ENCODE measurements at places on chromosomes 11 and 22.

DNA sequence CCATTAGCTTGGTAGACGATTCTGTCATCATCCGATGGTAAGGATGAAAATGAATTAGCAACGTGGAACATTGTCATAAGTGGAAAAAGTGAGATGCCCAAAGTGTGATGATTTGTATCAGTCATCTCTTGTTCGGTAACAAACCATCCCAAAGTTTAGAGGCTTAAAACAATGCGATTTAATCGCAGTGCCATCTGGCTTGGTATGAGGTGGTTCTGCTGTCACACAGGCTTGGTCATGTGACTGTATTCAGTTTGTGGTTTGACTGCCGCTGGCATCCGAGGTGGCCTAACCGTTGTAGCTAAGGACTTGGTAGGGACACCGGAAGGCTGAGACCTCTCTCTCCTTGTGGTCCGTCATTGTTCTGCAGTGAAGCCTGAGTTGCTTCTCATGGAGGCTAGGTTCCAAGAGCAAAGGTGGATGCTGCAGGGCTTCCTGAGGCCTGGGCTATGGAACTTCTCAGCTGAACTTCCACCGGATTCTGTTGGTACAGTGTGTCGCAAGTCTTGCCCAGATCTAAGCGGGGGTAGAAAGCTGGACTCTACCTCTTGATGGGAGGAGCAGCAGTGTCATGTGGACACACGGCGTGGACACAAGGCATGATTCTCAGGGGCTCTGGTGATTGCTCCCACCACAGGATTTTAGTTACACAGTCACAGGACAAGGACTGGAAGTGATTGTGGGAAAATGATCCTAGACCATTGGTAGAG lies 36.3 kb downstream of the BCR start:
- peak; percentile 43 for DNase-seq

- no peak for DNase-seq
These were observed 48.0 kb upstream of the CEP126 start for GRCh38 chr11:101866619-101867491.

DNA sequence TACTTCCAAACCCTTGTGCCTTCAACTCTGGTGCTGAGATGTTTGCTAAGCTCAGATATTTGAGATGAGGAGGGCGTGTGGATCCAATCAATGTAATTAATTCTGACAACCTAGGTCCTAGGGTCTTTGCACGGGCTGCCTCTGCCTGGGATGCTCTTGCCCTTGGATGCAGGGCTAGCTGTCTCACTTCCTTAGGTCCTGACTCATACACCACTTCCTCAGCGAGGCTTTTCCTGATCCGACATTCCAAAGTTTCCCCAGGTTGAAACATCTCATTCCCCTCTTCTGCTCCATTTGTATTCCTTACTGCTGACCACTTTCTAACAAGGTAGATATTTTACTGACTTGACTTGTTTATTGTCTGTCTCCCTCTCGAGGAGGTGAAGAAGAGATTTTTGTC lies 43.0 kb upstream of the NTM start:
- no peak for DNase-seq

DNA sequence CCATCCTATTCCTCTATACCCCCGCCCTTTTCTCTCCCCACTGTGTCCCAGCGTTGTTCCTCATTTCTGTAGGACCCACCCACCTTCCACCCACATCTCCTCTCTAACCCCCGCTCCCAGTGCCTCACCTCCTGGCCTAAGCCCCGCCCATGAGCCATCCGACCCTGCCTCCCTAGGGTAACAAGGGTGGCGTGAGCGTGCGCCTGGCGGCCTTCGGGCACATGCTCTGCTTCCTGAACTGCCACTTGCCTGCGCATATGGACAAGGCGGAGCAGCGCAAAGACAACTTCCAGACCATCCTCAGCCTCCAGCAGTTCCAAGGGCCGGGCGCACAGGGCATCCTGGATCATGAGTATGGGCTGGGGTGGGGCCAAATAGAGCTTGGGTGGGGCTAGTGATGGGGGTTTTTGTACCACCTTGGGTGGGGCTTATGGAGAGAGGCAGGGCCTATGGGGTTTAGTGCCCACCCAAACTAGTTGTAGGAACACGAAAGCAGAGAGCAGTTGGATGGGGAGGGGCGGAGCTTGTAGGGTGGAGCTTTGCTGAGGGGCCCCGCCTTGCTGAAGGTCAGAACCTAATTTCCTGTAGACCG lies 4.5 kb downstream of the INPP5J start:
- DNase-seq, result no peak

GRCh38 chr11:2265396-2265795 lies 5.0 kb downstream of the ASCL2 start:
- DNase-seq, result no peak

GRCh38 chr11:88103337-88104206 lies 71.7 kb downstream of the RAB38 start:
- peak; percentile 6 for DNase-seq

DNA sequence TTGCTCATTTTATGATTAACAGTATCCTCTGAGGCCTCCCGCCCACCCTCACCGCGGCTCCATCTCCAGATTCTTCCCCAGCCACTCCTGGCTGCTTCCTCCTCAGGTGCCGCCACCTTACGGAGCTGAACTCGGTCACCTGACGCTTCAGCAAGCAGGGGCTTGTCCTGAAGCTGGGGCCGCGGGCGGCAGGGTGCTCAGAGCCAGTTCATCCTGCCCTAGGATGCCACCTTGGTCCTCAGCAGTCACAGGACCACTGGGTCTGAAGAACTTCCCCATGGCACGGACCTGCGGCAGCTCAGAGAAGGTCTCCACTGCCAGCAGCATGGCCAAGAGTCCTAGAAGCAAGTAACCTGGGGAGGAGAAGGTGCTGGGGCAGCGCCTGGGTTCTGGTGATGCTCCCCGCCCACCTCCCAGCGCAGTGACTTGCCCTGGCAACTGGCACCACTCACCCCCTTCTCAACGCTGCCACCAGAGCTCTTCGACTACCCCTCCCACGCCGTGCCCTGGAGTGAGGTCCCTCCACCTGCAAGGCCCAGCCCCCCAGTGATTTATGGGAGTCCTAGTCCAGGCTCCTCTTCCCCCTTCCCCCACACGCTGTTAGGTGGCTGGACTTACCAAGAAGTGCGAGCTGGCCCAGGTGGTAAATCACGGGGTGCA lies 2.6 kb downstream of the KCNK7 start:
- no peak for DNase-seq

- peak; percentile 87 for DNase-seq
These were observed 13.6 kb downstream of the BCL9L start for GRCh38 chr11:118911880-118912741.

DNA sequence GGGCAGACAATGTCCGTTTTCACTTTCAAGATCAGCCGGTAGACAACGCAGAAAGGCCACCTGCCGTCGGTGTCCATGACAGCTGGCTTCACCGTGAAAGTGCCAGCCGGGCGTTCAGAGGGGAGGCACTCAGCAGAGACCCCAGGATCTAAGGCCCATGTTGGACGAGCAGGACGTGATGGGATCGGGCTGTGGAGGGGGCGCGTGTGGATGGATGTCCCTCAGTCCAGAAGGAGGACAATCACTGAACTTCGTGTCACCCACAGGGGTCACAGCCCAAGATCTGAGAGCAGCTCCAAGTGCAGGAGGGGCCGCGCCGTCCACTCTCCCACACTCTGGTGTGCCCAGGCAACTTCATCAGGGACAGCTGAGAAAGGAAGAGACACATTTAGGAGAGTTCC lies 164.4 kb downstream of the BRD1 start:
- DNase-seq, result no peak

DNA sequence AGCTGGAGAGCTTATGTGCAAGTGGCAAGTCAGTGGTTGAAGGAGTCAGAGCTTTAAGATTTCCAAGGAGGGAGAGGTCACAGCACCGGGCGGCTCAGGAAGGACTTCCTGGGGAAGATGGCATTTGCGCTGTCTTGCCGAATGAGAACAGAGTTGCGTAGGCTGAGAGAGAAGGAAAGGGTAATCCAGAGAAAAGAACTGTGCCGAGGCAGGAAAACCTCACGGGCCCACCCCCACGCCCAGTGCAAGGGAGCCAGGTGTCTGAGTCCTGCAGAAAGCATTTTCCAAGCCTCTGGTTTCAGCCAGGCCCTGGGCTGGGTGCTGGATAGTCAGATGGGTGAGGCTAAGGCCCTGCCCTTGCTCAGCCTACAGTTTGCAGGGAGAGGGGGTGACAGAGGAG lies 3.2 kb upstream of the AP1B1 start:
- DNase-seq, result no peak

- DNase-seq, result no peak
These were observed 9.5 kb downstream of the MFNG start for GRCh38 chr22:37476389-37477329.

DNA sequence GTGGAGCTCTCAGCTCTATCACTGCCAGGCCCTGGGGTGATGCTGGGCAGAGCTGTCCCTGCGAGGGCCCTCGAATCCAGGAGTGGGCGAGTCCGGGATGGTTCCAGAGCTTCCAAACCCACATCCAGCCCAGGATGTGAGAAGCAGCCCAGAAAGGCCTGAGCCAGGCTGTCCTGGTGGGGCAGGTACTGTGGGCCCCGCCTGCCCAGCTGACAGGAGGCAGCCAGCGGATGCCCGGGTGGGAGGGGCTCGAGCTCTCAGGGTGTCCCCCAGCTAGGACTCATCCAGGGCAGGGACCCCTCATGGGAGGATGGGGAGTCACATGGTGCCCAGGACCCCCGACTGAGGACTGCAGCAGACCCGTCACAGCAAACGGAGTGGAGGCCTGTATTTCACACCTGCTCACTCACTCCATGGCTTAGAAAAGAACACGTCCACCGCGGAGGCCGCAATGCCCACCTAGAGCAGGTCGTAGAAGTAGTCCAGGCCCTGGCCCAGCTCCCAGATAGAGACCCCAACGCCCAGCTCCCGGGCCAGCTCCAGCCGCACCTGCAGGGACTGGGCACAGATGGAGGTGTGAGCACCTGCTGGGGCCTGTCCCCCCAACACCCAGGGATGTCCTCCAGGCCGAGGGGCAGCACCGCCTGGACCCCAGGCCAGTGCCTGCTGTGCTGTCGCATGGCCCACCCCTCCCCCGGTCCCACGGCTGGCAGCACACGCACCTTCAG lies 26.9 kb downstream of the TSPAN4 start:
- DNase-seq, result no peak

DNA sequence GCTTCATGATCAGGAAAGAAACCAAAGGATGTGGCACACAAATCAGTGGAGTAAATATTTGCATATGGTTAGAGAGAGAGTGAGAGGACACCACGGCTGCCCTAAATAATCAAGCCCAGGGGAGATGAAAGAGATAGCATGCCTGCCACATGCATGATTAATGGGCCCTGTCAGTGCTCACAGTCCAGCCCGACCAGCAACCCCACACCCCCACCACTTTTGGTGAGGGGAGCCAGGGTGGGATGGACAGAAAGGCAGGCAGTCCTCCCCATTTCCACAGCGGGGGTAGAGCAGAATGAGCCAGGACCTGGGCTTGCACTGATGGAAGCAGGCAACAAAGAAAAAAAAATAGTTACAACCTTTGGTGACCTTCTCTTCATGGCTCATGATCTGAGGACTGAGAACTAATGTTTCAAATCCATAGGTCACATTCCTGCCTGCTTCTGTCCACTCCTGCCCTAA lies 545.0 kb downstream of the ETS1 start:
- DNase-seq, result no peak

DNA sequence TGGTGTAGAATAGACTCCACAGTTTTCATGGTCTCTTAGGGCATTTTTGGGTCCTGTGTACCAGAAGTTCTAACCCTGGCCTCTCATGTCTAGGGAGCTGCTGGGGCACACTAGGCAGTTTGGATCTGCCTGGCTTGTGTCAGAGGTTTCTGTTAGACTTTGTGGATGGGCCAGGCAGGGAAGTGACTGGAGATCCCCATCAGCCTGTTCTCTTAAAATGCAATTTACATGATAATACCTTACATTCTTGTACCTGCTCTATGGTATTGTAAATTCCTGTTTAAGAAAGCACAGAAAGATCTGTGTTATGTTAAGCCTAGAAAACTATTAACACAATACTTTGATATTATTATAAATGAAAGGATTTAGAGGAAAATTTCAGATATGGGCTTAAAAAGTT lies 104.0 kb downstream of the ARHGAP42 start:
- DNase-seq, result no peak

- no peak for DNase-seq
These were observed 2.9 kb downstream of the IZUMO1R start for GRCh38 chr11:94307101-94307791.

DNA sequence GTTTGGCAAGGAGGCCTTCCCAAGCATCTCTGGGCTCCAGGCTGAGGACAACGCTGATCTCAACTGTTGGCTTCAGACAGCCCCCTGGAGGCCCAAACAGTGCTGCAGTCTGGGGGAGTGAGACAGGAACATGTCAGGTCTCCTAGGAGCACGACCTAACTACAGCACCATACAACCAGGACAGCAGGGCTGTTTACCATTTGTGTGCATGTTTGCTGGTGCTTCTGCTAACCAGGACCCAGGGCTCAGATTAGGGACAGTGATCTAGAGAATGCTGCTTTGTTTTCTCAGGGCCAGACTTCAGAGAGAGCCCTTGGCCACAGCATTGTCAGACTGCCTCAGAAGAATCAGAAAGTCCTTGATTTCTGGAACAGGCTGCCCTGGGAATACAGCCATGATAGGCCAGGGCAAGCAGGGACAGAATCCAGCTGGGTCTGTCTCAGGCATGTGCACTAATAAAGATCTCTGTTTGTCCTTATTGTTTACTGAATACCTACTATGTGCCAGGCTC lies 126.5 kb downstream of the VPREB1 start:
- no peak for DNase-seq

GRCh38 chr11:75152090-75152489 lies 1.2 kb downstream of the SLCO2B1 start:
- DNase-seq, result no peak

- DNase-seq, result no peak
These were observed 64.6 kb downstream of the OTOG start for GRCh38 chr11:17611503-17612220.

- no peak for DNase-seq
These were observed 20.1 kb upstream of the HIPK3 start for GRCh38 chr11:33237039-33237597.

DNA sequence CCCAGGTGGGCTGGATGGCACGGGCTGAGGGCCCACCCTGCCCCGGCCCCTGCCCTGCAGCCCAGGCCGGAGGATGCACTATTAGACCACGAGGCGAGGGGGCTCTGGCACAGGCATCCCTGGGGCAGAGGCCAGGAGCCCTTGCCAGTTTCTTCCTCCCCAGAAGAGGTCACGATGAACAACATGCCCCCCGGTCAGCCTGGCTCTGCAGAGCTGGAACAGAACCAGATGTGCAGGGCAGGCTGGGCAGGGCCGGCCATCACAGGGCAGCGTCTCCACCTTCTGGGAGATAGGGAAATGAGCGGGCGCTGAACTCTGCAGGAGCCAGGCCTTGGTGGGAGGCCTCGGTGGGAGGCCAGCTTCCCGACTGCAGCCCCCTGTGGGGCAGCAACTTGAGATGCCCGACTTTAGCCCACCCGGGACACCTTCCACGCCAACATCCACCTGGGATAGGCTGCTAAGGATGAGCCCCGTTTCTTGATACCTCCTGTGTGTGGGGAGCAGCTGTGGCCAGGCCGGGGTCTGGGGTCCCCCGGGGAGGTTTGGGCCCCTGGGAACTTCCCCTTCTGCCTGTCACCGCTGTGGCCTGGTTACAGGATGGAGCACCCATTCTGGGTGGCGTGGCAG lies 21.8 kb upstream of the GNB1L start:
- DNase-seq, result no peak

- no peak for DNase-seq
These were observed 171.3 kb upstream of the SOX6 start for GRCh38 chr11:16527525-16528246.
